NCI-H187 treated with DMSO at 0.1 percent for 48 hours (cell line): ENCODE measurements at places on chromosomes 1 and 21.

DNA sequence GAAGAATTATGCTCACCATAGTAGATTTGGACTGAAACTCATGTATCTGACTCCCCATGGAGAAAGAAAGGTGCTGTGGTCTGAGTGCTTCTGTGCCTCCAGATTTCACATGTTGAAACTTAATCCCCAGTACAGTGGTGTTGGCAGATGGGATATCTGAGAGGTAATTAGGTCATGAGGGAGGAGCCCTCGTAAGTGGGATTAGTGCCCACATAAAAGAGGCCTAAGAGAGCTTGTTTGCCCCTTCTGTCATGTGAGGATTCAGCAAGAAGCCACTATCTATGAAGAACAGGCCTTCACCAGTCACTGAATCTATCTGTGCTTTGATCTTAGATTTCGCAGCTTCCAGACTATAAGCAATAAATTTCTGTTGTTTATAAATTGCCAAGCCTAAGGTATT is 150.1 kb downstream of the PLPP3 start:
- no peak for DNase-seq

GRCh38 chr1:235563513-235564061 is 59.3 kb upstream of the B3GALNT2 start:
- no peak for DNase-seq

DNA sequence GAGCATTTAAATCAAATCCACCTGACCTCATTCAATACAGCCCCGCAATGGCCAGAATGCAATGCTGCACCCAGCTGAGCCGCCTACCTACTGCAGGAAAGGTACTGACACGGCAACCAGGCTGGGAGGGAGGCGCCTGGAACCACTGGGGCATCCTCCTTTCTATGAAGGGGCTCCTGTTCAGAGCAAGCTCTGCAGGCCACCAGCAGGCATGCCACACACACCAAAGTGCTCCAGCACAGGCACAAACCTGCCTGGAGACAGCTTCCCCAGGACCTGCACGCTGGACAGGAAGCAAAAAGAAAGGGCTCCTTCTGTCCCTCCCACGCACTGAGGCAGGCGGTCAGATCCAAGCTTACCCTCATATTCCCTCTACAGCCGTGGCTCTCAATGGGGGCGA is 21.2 kb downstream of the CTNNBIP1 start:
- no peak for DNase-seq

- DNase-seq = peak; percentile 31
Measured at GRCh38 chr1:204127597-204128242, 24.1 kb downstream of the ETNK2 start.

DNA sequence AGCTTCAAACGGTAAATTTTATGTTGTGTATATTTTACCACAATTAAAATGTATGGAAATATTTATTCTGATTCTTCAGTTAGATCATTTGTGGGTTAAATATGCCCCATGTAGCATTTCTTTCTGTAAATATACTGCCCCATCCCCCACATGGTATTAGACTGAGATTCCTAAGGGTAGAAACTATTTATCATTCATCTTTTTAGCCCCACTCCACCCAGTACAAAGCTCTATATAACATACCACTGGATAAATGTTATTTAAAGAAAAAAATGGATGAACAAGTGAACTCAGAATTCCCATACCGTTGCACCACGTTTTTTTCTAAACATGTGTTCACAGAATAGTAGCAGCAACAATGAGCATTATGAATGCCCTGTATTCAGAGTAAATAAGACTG is 234.0 kb upstream of the IRF2BP2 start:
- no peak for DNase-seq

DNA sequence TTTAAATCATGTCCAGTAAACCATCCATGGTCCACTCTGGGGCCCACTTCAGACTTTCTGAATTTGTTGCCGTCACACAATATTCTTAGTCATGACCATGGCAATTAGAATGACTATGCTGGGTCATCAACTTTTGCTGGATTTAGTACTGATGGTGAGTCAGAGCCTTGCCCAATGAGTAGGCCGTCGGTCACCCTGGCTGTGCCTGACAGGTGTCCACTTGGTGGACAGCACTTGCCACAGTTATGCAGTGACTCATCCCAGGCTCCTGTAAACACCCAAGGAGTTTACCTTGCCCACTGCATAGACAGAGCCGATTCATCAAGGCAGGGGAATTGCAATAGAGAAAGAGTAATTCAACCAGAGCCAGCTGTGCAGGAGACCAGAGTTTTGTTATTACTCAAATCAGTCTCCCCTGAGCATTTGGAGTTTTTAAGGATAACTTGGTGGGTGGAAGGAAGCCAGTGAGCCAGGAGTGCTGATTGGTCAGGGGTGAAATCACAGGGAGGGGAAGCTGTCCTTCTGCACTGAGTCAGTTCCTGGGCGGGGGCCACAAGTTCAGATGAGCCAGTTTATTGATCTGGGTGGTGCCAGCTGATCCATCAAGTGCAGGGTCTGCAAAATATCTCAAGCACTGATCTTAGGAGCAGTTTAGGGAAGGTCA is 333.8 kb downstream of the PTPRU start:
- no peak for DNase-seq

- no peak for DNase-seq
Measured at GRCh38 chr1:54329312-54330003, 76.7 kb downstream of the SSBP3 start.
